Esophagus squamous epithelium (tissue), 5 donors: ENCODE measurements at places on chromosomes 16 and 17.

DNA sequence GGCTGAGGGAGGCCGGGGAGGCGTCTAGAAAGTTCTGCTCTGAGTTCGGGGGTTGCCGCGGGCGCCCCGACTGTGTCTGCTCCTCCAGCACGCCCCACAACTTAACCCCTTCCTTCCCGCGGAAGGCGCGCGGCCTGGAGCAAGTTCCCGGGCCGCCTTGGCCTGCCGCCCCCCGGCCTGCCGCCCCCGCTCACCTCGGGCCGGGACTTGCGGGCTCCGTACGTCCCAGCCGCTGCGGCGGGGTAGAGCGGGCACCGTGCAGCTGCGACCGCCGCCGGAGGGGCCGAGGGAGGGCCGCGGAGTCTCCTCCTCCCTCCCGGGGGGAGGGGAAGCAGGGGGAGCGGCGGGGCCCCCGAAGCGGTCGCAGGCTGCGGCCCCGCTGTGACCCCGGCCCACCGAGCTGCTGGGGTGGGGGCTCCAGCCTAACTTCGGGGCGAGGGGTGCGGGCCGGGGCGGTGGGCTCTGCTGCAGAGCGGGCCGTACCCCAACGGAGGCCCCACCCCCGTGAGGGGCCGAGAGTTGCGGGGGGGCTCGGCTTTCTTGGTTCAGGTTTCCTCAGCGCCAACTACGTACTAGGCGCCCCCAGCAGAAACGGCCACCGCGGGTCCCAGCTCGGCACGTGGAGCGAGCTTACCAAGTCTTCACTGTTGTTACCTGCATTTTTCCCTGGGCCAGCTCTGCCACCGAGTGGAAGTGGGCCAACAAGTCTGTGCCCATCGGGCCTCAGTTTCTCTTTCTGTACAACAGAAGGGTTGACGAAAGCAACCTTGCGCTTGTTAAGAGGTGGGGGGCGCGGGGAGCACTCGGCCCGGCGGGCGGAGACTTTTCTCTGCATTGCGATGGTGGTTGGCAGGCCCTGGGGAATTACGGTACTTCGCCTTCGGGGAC, at the start of gene CCDC102A:
Gene CCDC102A (minus strand): TSS at position 266 of the 888 bp plus-strand sequence. CDS start 7,394 bp downstream, outside the sequence.
- DNase-seq: no peak

DNA sequence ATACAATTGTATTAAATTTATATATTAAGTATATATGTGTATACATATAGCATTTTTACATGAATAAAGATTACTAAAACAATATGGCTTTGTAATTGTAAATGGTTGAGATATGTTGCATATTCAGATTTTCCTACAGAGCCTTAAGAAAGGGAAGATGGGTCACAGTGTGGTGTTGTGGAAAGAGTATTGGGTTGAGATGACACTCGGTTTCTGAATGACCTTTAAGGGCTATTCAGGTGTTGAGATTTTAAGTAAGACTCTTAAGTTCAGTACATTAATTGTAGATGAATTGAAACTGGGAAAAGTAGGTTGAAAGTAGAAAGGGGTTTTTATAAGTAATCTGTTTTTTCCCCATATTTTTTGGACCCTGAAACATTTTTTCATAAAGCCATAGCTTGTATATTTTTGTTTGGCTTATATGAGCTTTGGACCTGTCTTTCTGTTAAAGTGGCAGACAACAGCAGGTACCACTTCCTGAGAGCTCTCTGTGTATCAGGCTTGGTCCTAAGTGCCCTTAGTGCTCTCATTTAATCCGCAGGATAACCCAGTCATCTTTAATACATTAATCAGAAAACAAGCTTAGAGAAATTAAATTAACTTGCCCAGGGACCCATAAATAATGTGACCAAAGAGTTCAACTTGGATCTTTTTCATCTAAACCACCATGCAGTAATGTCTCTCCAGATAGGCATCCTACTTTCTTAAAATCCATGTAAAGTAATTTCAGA, 48.5 kb upstream of the MRC2 start:
- DNase-seq: no peak

- no peak for DNase-seq
Observed at GRCh38 chr16:20409398-20410120, at the start of gene ACSM5. Gene ACSM5, plus strand, starts transcription at chr16:20409534. Its CDS starts 1,951 bp downstream, at chr16:20411485.

DNA sequence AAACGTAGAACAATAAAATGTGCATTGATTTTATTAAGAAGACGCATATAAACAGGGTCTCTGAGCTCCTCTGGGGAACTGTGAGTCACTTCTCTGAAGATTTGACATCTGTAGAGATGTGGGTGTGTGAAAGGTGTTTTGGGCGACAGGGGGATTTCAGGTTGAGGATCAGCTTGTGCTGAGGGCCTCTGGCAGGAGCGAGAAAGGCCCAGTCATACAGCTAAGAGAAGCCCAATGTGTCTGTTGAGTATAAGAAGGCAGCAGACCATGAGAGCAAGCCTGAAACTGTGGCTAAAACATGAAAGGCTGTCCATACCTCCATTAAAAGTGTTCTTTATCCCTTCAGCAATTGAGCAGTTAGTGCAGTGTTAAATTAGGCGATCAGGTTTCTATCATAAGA, 406.5 kb upstream of the MON1B start:
- DNase-seq: no peak

DNA sequence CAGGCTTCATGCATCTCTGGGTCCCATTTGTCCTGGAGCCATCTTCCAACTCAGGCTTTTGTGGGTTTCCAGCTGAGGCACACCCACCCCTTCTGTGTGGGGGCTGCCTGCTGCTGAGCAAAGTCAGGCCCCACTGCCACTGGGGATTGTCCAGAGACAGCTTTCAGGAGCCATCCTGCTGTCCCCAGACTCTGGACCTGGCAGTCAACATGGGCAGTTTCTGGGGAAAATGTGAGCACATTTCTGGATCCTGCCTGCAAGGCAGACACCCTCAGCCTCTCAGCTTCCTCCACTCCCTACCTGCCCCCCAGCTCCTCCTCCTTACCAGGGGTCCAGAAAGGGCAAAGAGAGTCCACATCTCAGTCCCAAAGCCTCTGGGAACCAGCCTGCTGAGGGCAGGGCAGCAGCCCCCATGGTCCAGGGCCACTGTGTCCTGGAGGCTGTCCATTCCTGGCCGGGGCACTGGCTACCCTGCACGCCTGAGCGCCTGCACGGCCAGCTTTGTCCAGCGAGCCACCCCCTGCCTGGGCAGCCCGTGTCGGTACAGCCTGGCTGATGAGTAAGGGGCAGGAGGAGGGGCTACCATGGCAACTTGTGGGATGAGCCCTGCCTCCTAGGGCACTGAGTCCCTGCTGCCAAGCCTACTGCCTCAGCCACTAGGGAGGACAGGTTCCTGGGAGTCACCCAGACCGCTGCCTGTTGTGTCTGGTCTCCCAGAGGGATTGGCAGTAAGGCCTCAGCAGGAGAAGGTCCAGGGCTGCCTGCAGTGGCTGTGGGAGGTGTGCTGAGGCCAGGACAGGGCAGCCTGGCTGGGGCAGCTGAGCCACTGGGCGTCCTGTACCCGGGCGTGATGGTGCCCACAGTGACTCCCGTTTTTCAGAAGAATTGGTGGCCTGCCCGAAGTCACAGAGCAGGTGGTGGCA, at the start of gene SLC47A2:
Gene SLC47A2 (minus strand): TSS at position 477 of the 923 bp plus-strand sequence. CDS start 29 bp downstream, at position 448.
- DNase-seq: no peak

GRCh38 chr16:55773859-55774549, 58.9 kb downstream of the CES1 start:
- no peak for DNase-seq

DNA sequence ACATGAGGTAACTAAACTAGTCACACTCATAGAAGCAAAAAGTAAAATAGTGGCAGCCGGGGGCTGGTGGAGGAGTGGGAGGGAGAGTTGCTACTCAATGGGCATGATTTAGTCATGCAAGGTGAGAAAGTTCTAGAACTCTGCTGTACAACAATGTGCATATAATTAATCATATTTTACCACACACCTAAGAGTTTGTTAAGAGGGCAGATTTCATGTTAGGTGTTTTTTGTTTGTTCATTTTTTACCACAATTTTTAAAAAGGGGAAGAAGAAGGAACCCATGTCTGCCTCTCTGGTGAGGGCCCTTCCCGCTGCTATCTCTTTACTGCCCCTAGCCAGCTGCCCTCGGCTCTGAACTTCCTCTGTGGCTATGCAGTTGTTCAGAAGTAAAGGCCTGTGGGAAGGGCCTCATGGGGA, 11.2 kb downstream of the CD300LB start:
- no peak for DNase-seq

GRCh38 chr17:61409301-61410112, 9.9 kb downstream of the TBX2 start:
- no peak for DNase-seq

DNA sequence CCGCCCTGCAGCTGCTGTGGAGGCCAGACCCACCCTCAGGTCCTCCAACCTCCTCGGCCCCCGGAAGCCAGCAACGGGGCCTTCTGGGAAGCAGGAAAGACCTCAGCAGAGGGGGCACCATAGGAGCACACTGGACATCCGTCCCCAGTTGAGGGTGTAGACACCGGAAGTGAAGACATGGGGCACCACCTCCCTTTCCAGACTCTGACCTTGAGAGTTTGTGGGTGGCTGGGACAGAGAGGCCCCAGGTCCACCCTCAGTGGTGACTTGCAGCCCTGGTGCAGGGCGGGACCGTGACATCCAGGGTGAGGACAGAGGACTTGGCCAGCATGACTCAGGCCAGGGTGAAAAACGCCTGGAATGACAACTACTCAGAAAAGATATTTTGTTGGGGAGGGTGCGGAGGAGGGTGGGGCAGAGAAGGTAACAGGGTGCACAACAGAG, 19.9 kb downstream of the CEP295NL start:
- no peak for DNase-seq

GRCh38 chr17:63232565-63233310, 213.4 kb downstream of the CYB561 start:
- DNase-seq: no peak

DNA sequence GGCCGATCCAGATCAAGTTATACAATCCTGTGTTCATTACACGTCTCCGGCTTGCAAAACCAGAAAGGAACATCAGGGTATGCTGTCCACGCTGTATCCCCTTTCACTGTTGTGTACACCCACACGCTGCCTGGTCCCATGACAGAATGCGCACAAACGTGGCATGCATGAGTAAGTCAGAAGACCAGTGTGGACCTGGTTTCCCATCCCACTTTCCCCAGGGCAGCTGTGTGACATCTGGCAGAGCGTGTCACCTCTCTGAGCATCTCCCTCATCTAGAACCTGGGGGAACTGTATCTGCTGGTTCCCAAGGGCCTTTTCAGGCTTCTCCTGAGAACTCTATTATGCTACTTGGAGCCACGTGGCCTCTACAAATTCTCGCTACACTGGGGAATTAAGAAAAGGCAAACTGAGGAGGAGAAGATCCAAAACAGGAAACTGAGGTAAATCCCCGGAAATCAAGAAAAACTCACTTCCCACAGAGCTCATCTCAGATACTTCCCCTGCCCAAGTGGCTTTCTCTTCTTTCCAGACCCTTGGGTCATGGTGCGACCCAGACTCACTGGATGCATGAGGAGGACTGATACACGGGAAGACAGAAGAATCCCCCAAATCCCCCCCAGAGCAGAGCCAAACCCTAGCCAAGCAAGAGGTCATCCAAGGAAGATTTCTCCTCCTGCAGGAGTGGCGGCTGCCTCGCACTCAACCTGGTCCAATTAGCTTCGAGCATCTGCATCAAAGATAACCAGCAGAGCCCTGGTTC, 139.3 kb downstream of the GAS7 start:
- no peak for DNase-seq

DNA sequence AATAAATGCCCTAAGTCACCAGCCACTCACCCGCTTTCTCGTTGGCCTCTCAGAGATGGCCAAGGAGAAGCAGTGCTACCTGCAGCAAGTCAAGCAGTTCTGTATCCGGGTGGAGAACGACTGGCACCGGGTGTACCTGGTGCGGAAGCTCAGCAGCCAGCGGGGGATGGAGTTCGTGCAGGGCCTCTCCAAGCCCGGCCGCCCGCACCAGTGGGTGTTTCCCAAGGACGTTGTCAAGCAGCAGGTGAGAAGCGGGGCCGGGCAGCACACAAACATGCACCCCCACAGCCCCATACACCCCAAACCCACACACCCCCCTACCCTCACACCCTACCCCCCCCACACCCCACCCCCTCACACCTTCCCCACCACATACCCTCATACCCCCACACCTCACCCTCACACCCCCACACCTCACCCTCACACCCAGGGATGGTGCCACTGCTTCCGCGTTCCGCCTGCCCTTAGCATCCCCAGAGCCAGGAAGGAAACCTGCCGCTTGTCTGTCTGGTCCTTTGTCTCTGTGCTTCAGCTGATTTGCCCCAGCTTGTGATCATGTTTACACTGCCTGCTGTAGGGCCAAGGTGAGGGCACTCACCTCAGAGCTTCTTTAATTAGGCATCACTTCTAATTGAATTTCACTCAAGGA, 41.9 kb upstream of the ENDOV start:
- no peak for DNase-seq

- DNase-seq: no peak
Observed at GRCh38 chr16:88014252-88014781, 63.1 kb downstream of the BANP start.

DNA sequence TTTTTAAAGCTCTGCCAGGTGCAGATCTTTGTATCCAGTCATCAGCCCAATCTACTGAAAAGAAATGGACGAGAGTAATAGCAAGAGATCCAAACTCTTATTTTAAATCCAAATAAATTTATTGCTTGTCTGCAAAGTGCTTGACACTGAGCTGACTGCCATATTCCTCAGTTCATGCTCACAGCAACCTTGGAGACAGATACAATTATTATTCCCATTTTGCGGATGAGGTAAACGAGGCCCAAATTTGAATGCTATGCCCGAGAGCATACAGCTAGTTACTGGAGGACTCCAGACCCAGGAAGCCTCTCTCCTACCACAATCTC, 620 bp downstream of the NOB1 start:
- DNase-seq: no peak
